SHP77 (cell line): ENCODE measurements at places on chromosomes 7 and 10.

- no peak for DNase-seq
These were observed 322.3 kb downstream of the WDR37 start for GRCh38 chr10:1378473-1378872.

- no peak for DNase-seq
These were observed 31.5 kb downstream of the EGFR start for GRCh38 chr7:55050281-55050680.

DNA sequence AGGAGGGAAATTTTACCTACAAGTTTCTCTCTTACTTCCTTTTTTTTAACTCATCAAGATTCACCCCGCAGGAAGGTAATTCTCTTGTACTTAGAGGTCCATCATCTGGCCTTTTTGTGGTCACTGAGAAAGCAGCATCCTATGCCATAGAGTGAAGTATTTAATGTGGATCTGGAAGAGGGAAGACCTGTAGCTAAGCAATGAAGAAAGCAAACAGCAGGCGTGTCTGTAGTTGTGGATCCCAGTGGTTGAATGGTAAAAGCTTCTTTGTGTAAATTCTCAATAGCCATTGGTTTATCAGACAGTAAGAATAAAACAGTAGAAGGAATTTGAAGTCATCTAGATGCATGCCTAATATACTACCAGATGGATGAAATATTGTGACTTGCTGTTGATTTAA is 196.4 kb downstream of the ANKRD7 start:
- no peak for DNase-seq

- DNase-seq: no peak
These were observed 243.6 kb downstream of the FOXP2 start for GRCh38 chr7:114658216-114658615.

DNA sequence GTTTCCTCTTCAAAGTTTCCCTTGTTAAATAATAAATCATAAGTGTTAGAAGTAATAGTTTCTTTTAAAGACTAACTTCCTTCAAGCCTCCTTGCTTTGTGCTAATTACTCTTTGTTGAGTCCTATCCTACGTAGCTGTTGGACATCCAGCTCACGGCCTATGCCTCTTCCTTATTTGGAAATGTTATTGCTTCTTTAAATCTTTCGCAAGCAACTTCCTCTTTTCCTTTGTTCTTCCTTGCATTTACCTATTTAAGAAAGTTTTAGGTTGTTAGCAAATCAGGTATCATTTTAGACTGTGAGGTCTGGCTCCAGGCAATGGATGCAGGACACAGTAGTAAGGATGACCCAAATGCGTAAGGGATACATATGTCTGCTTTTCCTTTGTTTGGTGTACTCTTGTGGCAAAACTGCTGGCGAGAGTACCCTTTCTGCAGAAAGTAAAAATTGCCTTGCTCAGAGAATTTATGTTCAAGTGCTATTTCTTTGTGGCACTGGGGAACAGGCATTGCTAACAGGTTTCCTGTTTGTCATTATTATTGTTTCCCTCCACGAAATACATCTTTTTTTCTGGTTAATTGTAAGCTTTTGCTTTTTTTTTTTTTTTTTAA is 110.5 kb downstream of the DYNC2I1 start:
- DNase-seq: no peak

DNA sequence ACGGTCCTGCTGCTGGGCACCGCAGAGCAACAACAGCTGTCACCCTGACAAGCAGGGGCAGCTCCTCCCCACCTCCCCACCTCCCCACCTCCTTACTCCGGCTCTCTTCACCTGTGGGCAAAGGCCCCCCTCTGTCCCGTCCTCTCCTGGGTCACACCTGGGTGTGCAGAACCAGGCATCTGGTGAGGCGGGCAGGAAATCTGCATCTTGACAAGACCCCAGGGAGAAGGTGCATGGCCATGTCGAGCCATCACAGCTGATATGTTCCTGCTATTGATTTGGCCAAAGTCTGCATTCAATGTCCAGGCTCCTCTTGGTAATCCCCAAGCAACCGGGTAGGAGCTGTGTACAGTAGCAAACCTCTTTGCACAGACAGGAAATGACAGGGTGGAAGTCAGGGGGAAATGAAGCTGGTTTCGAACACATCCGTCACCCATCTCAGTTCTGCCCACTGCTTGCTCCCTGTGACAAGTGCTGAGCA is 554.2 kb downstream of the DNAJB6 start:
- DNase-seq: no peak

DNA sequence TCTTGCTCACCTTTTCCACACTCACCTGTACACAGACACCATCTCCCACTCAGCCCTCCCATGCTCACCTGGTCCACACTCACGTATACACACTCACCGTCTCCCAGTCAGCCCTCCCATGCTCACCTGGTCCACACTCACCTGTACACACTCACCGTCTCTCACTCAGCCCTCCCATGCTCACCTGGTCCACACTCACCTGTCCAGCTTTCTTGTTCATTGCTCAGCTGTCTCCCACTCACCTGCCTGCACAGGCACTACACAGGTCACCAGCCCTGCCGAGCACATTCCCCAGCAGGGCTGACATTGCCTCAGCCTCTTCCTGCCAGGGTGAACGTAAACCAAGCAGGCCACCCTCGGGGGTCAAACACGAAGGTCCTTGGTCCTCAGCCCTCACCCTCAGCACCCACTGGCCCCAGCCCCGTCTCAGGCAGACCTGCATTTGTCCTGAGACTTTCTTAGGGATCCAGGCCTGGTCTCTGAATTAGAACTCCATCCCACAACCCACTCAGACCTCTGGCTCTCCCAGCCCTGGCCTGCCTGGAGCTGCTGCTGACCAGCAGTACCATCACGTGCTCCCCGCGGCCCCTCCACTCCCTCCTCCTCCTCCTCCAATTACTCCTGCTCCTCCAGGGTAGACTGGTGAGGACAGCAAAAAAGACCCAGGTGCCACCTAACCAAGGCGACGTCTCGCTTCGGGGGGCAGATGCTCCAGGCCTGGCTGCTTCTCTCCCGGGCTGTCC is 12.8 kb upstream of the DNAAF5 start:
- no peak for DNase-seq

DNA sequence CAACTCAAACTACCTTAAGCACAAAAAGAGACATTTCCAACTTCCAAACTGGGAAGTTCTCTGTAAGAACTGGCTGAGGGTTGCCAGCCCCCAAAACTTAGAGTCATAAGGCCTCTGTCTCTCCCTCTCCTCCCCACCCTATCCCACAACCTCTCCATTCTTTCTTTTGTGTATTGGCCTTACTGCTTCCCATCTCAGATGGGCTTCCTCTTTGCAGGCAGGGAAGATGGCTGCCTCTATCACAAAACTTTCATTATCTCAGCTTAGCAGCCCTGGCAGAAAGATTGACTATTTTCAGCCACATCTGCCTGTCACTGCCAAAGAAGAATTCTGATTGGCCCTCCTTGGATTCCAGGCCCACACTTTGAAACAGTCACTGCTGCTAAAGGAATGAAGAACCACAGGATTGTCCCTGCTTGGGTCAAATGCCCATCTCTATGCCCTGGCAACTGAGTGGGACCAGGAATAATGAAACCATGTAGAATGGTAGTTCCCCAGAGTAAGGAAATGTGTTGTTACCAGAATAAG is 58.0 kb upstream of the PRKAR2B start:
- DNase-seq: no peak

GRCh38 chr7:30930621-30931020 is 19.0 kb downstream of the AQP1 start:
- DNase-seq: no peak

- DNase-seq: peak; percentile 39
These were observed 1.5 kb upstream of the SKIDA1 start for GRCh38 chr10:21526860-21527597.

- no peak for DNase-seq
These were observed 80.6 kb downstream of the ABCB5 start for GRCh38 chr7:20696002-20696605.

- DNase-seq: no peak
These were observed 37.1 kb downstream of the STARD3NL start for GRCh38 chr7:38215115-38215514.

- DNase-seq: no peak
These were observed 5.2 kb upstream of the HOXA2 start for GRCh38 chr7:27107391-27108381.
